LNCaP clone FGC (cell line): ENCODE measurements at places on chromosomes 13 and 19.

- DNase-seq = no peak
Observed at GRCh38 chr13:47213047-47213446, 316.2 kb upstream of the HTR2A start.

- no peak for DNase-seq
Observed at GRCh38 chr13:77031656-77032243, 4.8 kb upstream of the FBXL3 start.

DNA sequence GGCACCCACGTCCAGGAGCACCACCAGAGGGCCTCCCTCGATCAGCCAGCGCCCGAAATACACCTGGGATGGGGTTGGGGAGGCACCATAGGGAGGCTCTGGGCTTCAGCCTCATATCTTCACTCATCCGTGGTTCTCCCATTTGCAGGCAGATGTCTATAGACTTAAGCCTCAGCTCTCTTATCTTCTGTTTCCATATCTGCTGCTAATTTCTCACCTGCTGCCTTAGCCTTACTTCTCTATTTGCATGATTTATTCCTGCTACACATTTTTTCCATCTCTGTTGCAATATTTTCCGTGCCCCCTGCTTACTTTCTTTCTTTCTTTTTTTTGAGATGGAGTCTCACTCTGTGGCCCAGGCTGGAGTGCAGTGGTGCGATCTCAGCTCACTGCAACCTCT lies 5.8 kb downstream of the GYS1 start:
- no peak for DNase-seq

- no peak for DNase-seq
Observed at GRCh38 chr19:43820098-43820883, 6.8 kb upstream of the ZNF283 start.

DNA sequence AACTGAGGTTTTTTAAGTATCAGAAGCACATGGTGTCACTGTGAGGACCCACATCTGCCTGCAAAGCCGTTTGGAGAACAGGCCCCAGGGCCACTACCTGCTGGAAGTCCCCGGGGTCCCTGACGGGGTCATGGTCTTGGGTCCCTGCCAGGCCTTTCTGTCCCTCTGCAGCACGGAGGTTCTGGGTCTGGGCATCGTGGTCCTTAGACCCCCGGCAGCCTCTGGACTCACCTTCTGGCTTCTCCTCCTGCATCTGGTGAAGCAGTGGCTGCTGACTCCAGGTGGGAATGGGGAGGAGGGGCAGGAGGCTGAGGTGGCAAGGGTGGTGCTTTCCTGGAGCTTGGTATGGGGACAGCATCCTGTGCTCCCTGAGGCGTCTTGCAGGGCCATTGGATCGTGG lies 198.6 kb downstream of the TEX29 start:
- DNase-seq = no peak

- DNase-seq = peak; percentile 11
Observed at GRCh38 chr13:50847501-50847900, 4.0 kb upstream of the DLEU7 start.

GRCh38 chr13:65882810-65883209 lies 1347.3 kb downstream of the PCDH9 start:
- DNase-seq = no peak

- DNase-seq = no peak
Observed at GRCh38 chr19:39915848-39916215, 18.6 kb downstream of the FCGBP start.

DNA sequence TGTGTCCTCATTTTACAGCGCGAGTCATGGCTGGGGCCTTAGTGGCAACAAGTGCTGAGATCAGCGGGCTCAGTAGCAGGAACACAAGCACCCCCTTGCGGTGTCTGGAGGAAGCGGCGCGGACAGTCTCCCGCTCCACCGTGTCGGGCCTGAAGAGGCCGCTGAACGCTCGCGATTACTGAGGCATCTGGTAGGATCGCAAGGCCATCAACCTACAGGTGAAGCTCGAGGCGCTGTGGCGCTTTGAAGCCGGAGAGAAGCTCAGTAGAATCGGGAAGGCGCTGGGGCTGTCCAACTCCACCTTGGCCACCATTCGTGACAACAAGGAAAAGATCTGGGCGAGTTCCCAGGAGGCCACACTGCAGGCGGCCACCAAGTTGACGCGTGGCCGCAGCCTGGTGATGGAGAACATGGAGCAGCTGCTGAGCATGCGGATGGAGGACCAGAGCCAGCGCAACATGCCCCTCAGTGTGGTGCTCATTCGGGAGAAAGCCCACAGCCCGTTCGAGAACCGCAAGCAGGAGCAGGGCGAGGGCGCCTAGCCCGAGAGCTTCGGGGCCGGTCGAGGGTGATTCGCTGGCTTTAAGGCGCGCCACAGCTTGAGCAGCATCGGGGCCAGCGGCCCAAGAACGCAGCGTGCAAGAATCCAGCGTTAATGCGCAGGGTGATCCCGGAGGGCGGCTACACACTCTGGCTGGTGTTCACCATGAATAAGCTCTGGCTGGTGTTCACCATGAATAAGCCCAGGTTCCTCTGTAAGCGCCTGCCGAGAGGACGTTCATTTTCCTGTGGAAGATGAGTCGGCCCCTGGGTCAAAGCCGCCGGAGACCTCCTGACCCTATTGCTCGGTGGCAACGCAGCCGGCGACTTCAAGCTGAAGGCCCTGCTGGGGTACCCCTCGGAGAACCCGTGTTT lies 8.3 kb upstream of the MZF1 start:
- DNase-seq = no peak

GRCh38 chr13:64877176-64877575 lies 2353.0 kb downstream of the PCDH9 start:
- DNase-seq = no peak

DNA sequence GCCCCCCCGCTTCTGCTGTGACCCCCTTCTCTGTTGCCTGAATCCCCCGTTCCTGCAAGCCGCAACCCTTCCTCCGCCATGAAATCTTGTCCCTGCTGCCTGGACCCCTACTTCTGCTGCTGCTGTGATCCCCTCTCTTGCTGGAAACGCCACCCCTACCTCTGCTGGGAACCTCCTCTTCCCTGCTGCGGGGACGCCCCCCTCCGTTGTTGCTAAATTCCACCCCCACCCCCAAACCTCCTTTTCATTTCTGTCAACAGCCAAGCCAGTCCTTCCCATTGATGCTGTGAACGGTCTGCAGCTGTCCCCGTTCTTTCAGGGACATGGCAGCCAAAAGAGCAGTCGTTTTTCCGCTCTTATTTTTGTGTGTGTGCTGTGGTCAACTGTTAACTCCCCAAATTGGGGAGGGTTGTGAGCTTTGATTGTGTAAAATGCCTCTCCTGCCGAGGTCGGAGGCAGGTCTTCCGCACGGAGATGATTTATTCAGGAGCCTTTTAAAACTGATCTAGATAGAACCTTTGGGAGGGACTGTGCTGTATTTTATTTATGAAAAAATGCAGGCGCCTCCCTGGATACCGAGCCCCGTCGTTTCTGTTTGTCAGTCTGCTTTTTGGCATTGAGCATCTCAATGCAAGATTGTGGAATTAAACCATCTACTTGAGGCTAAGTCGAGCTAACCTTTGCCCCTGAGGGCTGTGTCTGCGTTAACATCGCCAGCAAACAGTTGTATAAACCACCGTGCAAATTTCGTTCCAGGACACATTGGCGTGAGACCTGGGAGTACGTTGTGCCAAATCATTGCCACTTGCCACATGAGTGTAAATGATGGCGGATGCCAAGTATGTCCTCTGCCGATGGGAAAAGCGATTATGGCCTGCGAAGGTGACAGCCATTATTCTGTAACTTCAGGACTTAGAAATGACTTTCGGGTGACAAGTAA lies 27.9 kb upstream of the NDUFS7 start:
- peak; percentile 49 for DNase-seq

DNA sequence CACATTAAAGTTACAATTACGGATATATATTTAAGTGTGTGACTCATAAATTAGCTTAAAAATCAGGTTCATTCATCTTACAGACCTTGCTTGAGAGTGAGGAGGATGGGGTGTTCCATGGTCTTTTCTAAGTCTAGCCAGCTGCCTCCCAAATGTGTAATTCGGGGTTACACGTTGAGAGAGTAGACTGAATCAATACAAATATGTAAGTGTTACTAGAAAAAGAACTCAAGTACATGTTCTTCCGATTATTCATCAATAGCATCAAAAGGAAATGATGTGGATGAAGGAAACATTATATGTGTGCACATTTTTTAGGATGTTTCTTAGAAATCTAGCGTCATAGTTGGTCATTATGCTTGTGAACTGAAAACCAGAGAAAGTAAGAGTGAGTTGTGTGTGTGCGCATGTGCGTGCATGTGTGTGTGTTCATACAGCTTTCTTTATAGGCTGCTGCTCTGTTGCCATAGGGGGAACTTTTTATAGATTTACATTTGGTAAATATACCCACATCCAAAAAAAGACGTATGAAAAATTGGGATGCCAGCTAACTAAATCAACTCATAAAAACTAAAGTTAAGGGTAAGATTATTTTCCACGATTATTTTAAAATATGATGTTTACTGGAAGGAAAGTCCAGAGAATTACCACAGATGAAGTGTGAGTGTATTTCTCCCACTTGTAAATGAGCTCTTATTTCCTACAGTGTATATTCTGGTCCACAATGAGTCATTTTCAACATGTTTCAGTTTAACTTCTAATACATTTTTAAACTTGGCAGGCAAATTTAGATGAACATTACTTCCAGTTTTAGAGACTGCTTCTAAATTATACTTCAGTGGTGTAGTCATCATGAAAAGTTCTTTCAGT lies 82.4 kb downstream of the PIBF1 start:
- DNase-seq = no peak

GRCh38 chr13:111975539-111976473 lies 91.1 kb upstream of the SOX1 start:
- DNase-seq = no peak

GRCh38 chr13:106143392-106143791 lies 392.1 kb downstream of the EFNB2 start:
- DNase-seq = no peak

- no peak for DNase-seq
Observed at GRCh38 chr19:47021536-47022139, 2.0 kb downstream of the NPAS1 start.

DNA sequence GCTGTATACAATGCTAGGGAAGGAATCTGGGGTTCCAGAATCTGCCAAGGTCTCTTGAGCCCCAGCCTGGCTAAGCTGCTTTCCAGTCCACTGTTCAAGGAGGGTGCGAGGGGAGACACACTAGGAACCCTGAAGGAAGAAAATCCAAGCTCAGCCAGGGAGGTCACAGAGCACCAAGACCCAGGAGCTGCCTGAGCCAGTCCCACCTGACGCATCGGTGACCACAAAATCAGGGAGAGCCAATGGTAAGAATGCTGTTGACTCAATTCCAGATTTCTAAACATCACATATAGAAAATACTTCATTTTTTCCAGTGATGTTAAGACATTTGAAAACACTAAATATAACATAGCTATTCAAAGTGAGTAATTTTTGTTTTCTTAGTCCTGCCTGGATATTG lies 50.1 kb downstream of the CEP89 start:
- no peak for DNase-seq

DNA sequence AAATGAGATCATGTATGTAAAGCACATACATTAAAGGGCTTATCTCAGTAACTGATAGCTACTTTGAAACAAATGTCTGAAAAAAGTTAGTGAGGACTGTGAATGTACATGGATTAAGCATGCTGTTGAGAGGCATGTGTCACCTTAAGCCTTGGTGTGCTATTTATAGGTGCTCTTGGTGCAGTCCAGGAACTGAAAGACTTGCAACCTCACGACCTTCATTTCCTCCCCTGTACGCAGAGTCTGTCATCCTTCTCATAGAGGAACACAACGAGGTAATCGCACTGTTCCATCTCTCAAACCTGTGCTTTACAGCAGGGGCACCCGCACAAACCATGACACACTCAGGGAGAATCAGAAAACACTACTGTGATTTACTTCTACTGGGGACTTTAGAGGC lies 65.6 kb downstream of the UFM1 start:
- no peak for DNase-seq

GRCh38 chr19:2167896-2168618 lies 4.3 kb downstream of the DOT1L start:
- no peak for DNase-seq

DNA sequence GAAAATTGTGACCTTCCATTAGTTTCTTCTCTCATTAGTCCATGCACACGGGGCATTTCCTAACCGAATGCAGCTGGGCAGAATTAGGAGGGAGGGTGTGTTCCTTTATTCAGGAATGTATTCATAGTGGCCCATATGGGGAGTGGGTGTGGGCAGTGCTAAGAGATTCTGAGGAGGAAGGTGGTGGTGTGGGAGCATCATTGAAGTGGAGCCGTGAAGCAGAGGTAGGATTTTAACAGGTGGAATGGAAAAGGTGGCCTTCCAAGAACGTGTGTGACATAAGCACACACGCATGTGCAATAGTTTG lies 134.2 kb downstream of the MTUS2 start:
- no peak for DNase-seq

DNA sequence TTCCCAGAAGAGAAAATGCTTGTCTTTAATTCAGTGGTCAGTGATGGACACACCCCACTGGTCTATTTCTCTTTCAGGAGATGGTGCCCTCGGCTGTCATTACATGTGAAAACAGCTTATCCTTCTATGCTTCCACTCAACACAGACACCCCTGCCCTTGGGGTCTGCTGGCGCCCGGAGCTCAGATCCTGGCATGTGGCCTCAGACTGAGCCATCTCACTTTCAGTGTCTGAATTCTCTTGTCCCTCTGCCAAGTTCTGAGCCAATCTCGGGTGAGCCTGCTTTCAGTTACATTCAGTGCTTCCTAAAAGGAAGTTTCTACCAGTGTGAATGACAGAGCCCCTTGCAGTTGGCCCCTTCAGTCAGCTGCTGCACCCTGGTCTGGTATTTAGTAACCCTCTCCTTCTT lies 293.6 kb downstream of the DNAJC15 start:
- no peak for DNase-seq
